ENCODE measurements at places on chromosomes 5 and 9. TPM values are rescaled to one million over a fixed set of nuclear protein-coding genes. Genes with fewer than 3 reads are reported as not detected.

INPP5E gene
- total RNA-seq, result 9.8 TPM

DNA sequence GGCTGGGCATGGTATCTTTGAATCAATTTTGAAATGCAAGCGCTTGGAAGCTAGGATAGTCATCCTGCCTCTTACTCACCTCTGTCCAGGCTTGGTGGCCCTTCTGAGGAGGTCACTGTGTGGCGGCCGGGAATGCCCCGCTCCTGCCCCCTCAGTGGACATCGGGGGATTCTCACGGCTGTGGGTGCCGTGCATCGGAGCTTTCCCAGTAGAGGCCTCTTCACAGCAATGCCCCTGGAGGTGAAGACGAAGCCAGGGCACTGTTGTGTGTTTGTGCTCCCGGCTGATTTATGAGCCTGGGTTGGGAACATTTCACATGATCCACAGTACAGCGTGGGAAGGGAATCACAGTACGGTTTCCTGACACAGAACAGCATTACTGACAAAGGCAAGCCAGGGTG lies 147.5 kb downstream of the NXNL2 start:
- no peak overlapping the region for H3K4me3 ChIP-seq
- H3K27me3 ChIP-seq, result no peaks in the 10 kb centered on the region
- H3K27ac ChIP-seq, result no peak overlapping the region
- DNase-seq, result no peak
- H3K36me3 ChIP-seq, result no peaks in the 10 kb centered on the region

FAM120AOS gene
- total RNA-seq, result 34.9 TPM

- no peak overlapping the region for H3K4me3 ChIP-seq
- no peak for DNase-seq
- no peaks in the 10 kb centered on the region for H3K27me3 ChIP-seq
- H3K36me3 ChIP-seq, result no peaks in the 10 kb centered on the region
- no peaks in the 10 kb centered on the region for H3K4me1 ChIP-seq
Observed at GRCh38 chr5:79488058-79488457, 25.9 kb downstream of the HOMER1 start.

DNA sequence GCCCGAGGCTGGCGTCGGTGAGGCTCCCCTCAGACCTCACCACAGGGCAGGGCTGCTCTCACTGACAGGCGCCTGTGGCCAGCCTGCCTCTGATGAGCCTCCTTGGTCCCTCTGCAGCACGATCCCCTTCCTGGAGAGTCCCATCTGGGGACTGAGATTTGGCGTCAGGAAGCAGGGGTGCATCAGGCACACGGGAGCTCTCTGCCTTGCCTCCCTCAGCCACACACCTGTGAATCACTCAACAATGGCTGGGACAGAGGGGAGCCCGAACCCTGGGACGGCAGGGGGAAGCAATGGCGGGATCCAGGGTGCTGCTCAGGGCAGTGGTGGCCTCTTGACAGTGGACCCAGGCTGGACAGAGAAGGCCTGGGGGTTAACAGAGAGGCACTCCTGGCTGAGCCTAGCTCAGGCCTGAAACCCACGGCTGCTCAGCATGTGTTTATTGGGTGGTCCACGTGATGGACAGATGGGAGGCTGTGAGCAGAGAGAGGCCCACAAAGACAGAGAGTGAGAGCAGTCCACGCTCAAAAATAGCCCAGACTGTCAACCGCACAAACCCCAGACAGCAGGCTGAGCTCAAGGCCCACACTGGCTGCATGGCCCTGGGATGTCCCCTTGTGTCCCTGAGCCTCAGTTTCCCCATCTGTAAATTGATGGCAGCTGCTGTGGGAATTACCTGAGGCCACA lies 11.9 kb downstream of the RASGEF1C start:
- H3K27ac ChIP-seq, result no peak overlapping the region
- H3K36me3 ChIP-seq, result no peaks in the 10 kb centered on the region
- H3K4me1 ChIP-seq, result no peaks in the 10 kb centered on the region

LARP1 gene
- total RNA-seq, result 114 TPM

TPM2 gene
- total RNA-seq, result 58.0 TPM

All from suprapubic skin (tissue), 4 donors.